ENCODE measurements at places on chromosomes 16 and 17. TPM values are rescaled to one million over a fixed set of nuclear protein-coding genes. Genes with fewer than 3 reads are reported as not detected.

DNA sequence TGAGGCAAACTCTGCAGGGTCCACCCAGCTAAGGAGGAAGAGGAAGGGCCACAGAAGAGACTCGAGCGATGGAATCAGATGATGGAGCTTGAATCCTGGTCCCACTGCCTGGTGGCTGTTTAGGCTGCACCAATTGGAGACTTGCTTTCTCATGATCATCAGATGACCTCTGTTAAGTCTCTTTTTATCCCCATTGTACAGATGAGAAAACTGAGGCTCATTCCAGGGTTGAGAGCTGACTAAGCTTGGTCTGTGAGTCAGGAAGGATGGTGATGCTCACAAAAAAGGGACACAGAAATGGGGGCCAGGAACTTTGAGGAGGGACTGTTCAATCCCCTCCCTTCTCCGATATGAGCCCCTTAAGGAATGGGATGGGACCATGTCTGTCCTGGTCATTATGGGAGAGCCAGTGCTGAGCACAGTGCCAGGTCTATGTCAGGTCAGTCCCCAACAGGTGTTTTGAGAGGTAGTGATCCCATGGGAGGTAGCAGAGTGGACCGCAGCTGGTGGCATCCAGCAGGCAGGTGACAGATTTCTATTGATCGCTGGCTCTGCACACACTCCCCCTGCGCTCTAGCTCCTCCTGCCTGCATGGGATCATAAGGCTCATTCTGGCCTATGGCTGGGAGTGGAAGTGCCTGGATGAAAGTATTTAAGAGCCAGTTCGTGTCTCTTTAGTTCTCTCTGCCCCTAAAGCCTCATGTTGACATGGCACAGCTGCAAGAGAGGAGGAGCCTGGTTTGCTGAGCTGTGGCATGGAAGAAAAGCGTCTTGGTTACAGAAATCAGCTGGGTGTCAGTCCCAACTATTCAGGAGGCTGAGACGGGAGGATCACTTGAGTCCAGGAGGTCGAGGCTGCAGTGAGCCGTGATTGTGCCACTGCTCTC, 27.2 kb downstream of the SNX20 start:
- H3K27ac ChIP-seq = no peak overlapping the region
- DNase-seq = no peak
- H3K4me3 ChIP-seq = no peak overlapping the region
- no peaks in the 10 kb centered on the region for H3K36me3 ChIP-seq

- H3K36me3 ChIP-seq = no peaks in the 10 kb centered on the region
- H3K4me1 ChIP-seq = peaks cover 6% of the 10 kb centered on the region
- DNase-seq = peak; percentile 82
Observed at GRCh38 chr16:86575754-86576557, 2.4 kb upstream of the FOXL1 start.

DNA sequence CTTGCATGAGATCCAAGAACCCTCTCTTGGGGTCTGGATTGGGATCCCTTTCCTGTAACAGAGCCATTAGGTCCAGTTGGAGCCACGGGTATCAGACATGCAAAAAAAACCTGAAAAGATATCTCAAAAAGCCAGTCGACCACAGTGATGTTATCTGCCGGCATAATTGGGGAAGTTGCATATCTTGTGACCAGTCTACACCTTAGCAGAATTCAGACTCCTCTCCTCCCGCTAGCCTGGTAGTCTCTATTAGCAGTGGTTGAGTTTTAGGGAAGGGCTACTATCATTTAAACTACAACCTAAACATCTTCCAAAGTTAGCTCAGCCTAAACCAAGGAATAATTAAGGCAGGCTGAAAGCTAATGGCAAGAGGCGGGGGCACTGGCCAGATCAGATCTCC, 16.2 kb upstream of the PSMD7 start:
- no peaks in the 10 kb centered on the region for H3K27me3 ChIP-seq
- H3K4me1 ChIP-seq = no peaks in the 10 kb centered on the region
- no peak overlapping the region for H3K27ac ChIP-seq
- no peaks in the 10 kb centered on the region for H3K36me3 ChIP-seq

- no peak for DNase-seq
- H3K36me3 ChIP-seq = no peaks in the 10 kb centered on the region
- H3K4me1 ChIP-seq = peaks cover 15% of the 10 kb centered on the region
- H3K4me3 ChIP-seq = peak within 1 kb of the TSS; percentile 72
Observed at GRCh38 chr17:7929158-7930023, at the start of gene KCNAB3. Gene KCNAB3, minus strand, starts transcription at chr17:7929856. Its CDS starts 421 bp downstream, at chr17:7929435.

GRCh38 chr17:4969047-4969550, 1.5 kb upstream of the SPAG7 start:
- peaks cover 44% of the 10 kb centered on the region for H3K4me1 ChIP-seq
- H3K36me3 ChIP-seq = peaks cover 55% of the 10 kb centered on the region
- H3K27me3 ChIP-seq = no peaks in the 10 kb centered on the region
- peak overlapping the region; percentile 84 for H3K4me3 ChIP-seq
- H3K27ac ChIP-seq = peak overlapping the region; percentile 93
- DNase-seq = peak; percentile 63

- no peak overlapping the region for H3K27ac ChIP-seq
- H3K36me3 ChIP-seq = no peaks in the 10 kb centered on the region
- DNase-seq = no peak
- H3K27me3 ChIP-seq = no peaks in the 10 kb centered on the region
Observed at GRCh38 chr16:78199325-78200022, 100.0 kb downstream of the WWOX start.

GRCh38 chr17:58279736-58280479, 827 bp downstream of the MPO start:
- H3K27ac ChIP-seq = no peak overlapping the region
- H3K27me3 ChIP-seq = no peaks in the 10 kb centered on the region
- peak overlapping the region; percentile 60 for H3K4me3 ChIP-seq
- no peaks in the 10 kb centered on the region for H3K4me1 ChIP-seq
- no peaks in the 10 kb centered on the region for H3K36me3 ChIP-seq

GRCh38 chr17:6714315-6714874, 1.2 kb upstream of the SLC13A5 start:
- peaks cover 51% of the 10 kb centered on the region for H3K27me3 ChIP-seq
- H3K27ac ChIP-seq = no peak overlapping the region
- no peak overlapping the region for H3K4me3 ChIP-seq
- no peak for DNase-seq

GRB7 gene
- polyA plus RNA-seq = 0.69 TPM

PRSS21 gene
- polyA plus RNA-seq = 0.05 TPM

C1QTNF8 gene
- polyA plus RNA-seq = not detected

DNA sequence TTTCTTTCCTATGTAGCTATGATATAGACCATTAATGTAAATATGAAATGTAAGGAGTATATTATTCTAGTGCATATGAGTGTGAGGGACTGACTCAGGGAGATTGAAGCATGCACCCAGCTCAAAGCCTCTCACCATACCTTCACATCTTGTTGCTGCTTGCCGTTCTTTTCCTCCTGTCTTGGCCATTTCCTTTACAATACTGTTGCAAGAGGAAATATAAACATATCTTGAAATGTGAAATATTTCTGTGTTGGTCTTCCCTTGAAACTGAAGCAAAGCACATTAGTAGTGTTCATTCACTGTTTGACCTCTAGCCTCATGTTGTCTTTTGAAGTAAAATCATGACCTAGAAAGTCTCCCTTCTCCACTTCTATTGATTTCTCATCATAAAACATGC, 46.6 kb downstream of the PHKB start:
- no peak for DNase-seq
- H3K4me3 ChIP-seq = no peak overlapping the region
- no peak overlapping the region for H3K27ac ChIP-seq
- H3K4me1 ChIP-seq = no peaks in the 10 kb centered on the region
- peaks cover 3% of the 10 kb centered on the region for H3K36me3 ChIP-seq

C16orf96 gene
- not detected for polyA plus RNA-seq

- H3K27me3 ChIP-seq = no peaks in the 10 kb centered on the region
- no peak overlapping the region for H3K27ac ChIP-seq
- no peak for DNase-seq
- H3K4me3 ChIP-seq = no peak overlapping the region
- H3K4me1 ChIP-seq = peaks cover 7% of the 10 kb centered on the region
Observed at GRCh38 chr17:44204441-44204882, 4.8 kb upstream of the ATXN7L3 start.

GRCh38 chr17:6041246-6041645, 28.9 kb upstream of the WSCD1 start:
- no peak overlapping the region for H3K27ac ChIP-seq
- H3K4me1 ChIP-seq = no peaks in the 10 kb centered on the region
- no peak for DNase-seq
- no peaks in the 10 kb centered on the region for H3K27me3 ChIP-seq
- H3K4me3 ChIP-seq = no peak overlapping the region

SHCBP1 gene
- 0.35 TPM for polyA plus RNA-seq

ASGR2 gene
- 0.25 TPM for polyA plus RNA-seq

MYL11 gene
- 2,548 TPM for polyA plus RNA-seq

MLST8 gene
- 58.1 TPM for polyA plus RNA-seq

- no peaks in the 10 kb centered on the region for H3K36me3 ChIP-seq
- no peak overlapping the region for H3K4me3 ChIP-seq
- peak; percentile 3 for DNase-seq
- no peaks in the 10 kb centered on the region for H3K27me3 ChIP-seq
Observed at GRCh38 chr16:88376835-88377726, 5.7 kb upstream of the ZNF469 start.

DNA sequence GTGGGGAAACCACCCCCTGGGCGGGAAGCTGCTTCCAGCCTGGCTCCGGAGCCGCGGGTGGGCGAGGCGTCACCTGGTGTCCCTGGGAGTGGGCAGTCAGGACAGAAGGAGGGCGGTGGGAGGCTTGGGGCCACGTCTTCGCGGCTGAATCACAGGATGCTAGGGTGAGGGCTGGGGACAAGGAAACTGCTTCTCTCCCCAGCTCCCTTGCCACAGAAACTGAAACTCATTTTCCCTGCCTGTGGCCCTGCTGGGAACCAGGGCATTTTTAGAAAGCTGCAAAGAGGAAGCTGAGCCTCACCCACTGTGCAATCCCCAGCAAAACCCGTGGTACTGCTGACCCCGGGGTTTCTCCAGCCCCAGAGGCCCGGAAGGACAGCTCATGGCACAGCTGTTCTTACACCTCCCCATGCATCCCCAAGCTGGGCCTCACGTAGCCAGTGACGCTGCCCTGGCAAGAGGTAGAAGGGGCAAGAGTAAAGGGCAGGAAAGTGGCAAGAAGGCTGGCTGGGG, 8.2 kb downstream of the RHBDF2 start:
- no peaks in the 10 kb centered on the region for H3K27me3 ChIP-seq
- H3K36me3 ChIP-seq = no peaks in the 10 kb centered on the region
- no peak overlapping the region for H3K4me3 ChIP-seq
- H3K27ac ChIP-seq = peak overlapping the region; percentile 57
- H3K4me1 ChIP-seq = peaks cover 39% of the 10 kb centered on the region

DNA sequence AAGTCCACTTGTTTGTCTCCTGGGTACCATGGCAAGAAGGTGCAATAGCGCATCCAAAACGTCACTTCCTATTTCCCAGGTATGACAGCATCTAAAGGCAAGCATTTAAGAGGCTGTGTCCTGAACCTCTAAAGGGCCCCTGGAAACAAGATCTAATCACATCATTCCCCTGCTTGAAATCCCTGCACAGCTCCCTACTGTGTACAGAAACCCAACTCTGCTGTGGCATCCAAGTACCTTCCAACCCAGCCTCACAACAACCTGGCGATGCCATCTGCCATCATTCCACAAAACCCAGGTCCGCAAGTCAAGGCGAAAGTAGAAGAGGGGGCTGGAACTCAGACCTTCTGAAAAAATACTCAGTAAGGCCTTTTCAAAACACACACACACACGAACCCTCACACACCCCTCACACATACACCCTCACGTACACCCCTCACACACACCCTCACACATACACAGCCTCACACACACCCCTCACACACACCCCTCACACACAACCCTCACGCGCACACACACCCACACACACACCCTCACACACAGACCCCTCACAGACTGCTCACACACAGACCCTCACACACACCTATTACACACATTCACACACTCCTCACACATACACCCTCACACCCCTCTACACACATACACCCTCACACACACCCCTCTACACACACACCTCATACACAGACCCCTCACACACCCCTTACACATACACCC, 24.5 kb downstream of the C17orf67 start:
- no peaks in the 10 kb centered on the region for H3K4me1 ChIP-seq
- DNase-seq = no peak
- no peak overlapping the region for H3K27ac ChIP-seq
- H3K36me3 ChIP-seq = no peaks in the 10 kb centered on the region
- H3K27me3 ChIP-seq = no peaks in the 10 kb centered on the region
- H3K4me3 ChIP-seq = no peak overlapping the region

- H3K4me3 ChIP-seq = no peak overlapping the region
- peaks cover 12% of the 10 kb centered on the region for H3K36me3 ChIP-seq
- no peak overlapping the region for H3K27ac ChIP-seq
Observed at GRCh38 chr17:4175921-4176807, 33.2 kb downstream of the CYB5D2 start.

DNA sequence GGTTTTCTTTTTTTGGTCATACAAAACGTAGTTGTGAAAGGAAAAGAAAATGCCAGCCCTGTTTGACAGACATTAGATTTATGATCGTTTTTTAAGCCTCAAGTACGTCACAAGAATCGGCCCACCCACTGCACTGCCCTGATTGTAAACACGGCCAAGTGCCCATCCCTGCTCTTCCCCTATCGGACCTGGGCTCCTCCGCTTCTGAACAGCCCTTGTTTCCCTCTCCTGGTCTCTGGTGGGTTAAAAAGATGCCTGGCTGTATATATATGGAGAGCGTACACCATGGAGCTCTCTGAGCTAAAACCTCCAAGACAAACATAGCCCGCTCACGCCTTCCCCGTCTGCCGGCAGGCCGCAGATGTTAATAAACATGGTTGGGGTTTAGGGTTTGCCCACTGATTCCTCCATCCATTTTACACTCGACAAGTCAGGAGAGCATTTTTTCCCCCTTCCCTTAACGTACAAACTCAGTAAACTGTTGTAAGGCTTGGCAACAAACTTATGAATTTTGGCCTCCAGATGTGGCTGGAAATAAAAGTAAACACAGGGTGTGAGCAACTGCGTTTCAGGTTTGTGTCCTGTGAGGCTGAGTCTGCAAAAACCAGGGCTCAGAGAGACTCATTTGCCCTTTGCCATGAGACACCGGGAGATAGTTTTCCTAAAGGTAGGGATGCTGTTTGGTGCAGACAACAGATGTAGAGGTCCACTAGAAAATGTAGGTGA, 325.9 kb downstream of the SOX9 start:
- no peaks in the 10 kb centered on the region for H3K4me1 ChIP-seq
- no peak overlapping the region for H3K27ac ChIP-seq

GRCh38 chr16:84933774-84934631, 77.3 kb downstream of the ZDHHC7 start:
- peak overlapping the region; percentile 85 for H3K27ac ChIP-seq
- H3K4me1 ChIP-seq = peaks cover 17% of the 10 kb centered on the region
- no peaks in the 10 kb centered on the region for H3K27me3 ChIP-seq
- peak; percentile 94 for DNase-seq
- peak overlapping the region; percentile 42 for H3K4me3 ChIP-seq
- H3K36me3 ChIP-seq = no peaks in the 10 kb centered on the region

- no peak for DNase-seq
- H3K4me1 ChIP-seq = no peaks in the 10 kb centered on the region
- H3K27ac ChIP-seq = no peak overlapping the region
Observed at GRCh38 chr17:56754523-56755208, 79.1 kb downstream of the C17orf67 start.

DNA sequence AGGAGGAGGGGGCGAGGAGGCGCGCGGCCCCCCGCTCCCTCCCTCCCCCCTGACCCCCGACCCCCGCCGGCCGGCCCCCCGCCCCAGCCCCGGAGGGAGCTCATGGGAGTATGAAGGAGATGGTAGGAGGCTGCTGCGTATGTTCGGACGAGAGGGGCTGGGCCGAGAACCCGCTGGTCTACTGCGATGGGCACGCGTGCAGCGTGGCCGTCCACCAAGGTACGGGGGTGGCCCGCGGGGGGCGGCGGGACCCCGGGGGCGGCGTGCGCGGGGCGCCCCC, 390 bp downstream of the MLLT6 start:
- H3K36me3 ChIP-seq = peaks cover 31% of the 10 kb centered on the region
- peak overlapping the region; percentile 97 for H3K4me3 ChIP-seq
- peaks cover 56% of the 10 kb centered on the region for H3K4me1 ChIP-seq
- DNase-seq = no peak

RHBDL1 gene
- 0.08 TPM for polyA plus RNA-seq
